Dermis blood vessel endothelial cell (primary cell): ENCODE measurements at places on chromosomes 6 and 20. TPM values are rescaled to one million over a fixed set of nuclear protein-coding genes. Genes with fewer than 3 reads are reported as not detected.

The CYP39A1 gene
- total RNA-seq = 0.74 and 3.4 TPM in 2 replicates

The SNX5 gene
- total RNA-seq = 97.3 and 135 TPM in 2 replicates

The SHLD1 gene
- 2.6 and 3.4 TPM in 2 replicates for total RNA-seq

The ARMH2 gene
- not detected in 2 replicates for total RNA-seq

The CST4 gene
- total RNA-seq = not detected in 2 replicates

The SLC22A3 gene
- under 0.01 TPM in 1 of 2 replicates, not detected in the other for total RNA-seq

The HEY2 gene
- total RNA-seq = not detected in 2 replicates

The GSTA3 gene
- not detected in 2 replicates for total RNA-seq

The ULBP2 gene
- total RNA-seq = 2.0 and 3.7 TPM in 2 replicates

The CRIP3 gene
- 0.34 TPM in 1 of 2 replicates, not detected in the other for total RNA-seq

The TOX2 gene
- total RNA-seq = 0.88 and 1.5 TPM in 2 replicates

The PFDN4 gene
- total RNA-seq = 77.5 and 124 TPM in 2 replicates

The ABCC10 gene
- total RNA-seq = 19.2 and 22.0 TPM in 2 replicates

The MAFB gene
- total RNA-seq = 3.4 and 5.9 TPM in 2 replicates

The ZBTB46 gene
- 41.2 and 67.4 TPM in 2 replicates for total RNA-seq
